Fibroblast of skin of scalp (primary cell): ENCODE measurements at places on chromosomes 16 and 17.

- no peak for DNase-seq
Observed at GRCh38 chr17:6903326-6903900, 71.9 kb upstream of the TEKT1 start.

GRCh38 chr16:28876019-28876659, 2.1 kb upstream of the ATP2A1 start:
- DNase-seq: no peak

DNA sequence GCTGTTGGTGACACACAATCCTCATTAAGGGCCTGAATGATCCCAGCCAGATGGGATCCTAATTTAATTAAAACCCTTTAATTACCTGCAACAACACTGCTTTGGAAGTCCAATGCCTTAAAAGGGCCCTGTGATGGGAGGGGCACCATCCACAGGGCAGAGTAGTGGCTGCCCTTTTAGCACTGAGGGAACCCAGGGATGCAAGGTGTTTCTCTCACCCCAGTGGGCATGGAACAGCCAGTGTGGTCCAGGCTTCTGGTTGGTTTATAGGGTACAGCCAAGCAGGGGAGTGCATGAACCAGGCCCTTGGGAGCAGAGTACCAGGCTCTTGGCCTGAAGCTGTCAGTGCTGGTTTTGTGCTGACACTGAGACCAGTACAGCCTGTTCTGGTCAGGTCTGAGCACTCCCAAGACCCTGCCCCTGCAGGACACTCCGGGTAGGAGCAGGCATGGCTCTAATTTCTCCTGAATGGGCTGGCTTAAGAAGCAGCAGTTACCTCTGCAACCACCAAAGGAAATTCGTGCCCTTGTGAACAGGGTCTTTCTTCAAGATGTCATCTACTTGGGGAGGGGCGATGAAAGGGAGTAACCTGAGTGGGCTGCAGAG, 9.9 kb downstream of the NXPH3 start:
- DNase-seq: no peak

DNA sequence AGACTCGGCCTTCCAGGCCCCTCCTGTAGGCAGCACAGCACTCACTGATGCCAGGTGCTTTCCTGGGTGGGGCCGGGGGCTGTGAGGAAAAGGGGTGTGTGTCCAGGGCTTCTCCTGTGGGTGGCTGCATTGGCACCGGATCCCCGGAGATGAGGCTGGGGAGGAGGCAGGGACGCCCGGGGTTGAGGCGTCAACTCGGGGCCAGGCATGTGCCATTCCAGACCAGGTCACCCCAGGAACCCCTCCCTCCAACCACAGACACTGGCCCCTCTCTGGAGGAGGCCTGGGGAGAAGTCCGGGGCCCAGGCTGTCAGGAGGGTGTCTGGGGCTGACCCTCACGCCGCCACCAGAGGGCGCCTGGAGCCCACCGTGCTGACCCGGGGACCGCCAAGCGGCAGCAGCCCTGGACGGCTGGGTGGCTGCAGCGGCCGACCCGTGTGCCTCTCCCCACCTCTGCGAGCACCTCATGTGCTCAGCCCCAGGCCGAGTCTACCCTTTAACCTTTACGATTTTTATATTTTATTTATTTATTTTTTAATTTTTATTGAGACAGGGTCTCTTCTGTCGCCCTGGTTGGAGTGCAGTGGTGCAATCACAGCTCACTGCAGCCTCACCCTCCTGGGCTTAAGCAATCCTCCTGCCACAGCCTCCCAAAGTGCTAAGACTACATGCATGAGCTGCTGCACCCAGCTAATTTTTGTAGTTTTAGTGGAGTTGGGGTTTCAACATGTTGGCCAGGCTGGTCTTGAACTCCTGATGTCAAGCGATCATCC, 3.2 kb upstream of the METRN start:
- DNase-seq: peak; percentile 64

- no peak for DNase-seq
Observed at GRCh38 chr17:78972507-78973105, 7.1 kb downstream of the LGALS3BP start.

DNA sequence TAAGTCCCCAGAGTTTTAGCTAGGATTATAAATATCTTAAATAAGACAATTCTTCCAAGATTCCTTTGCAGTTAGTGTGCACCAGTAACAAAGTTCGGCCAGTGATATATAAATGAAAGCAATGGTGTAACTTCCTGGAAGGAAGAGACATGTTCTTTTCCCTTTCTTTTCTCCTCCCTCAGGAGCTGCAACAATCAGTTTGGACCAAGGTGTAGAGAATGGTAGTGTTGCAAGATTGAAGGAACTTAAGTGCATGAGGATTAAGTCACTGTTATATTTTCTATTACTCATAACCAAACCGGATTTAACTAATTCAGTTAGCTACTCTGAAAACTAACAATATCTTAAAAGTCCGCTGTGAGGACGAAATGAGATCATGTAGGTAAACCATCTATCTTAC, 68.9 kb upstream of the KCNJ16 start:
- no peak for DNase-seq
